ENCODE measurements at places on chromosomes 7 and 10.

- DNase-seq: no peak
These were observed 896.1 kb downstream of the CNTNAP2 start for GRCh38 chr7:147012666-147013065.

- DNase-seq: peak; percentile 74
These were observed 201.0 kb upstream of the IMMP2L start for GRCh38 chr7:111763221-111763801.

DNA sequence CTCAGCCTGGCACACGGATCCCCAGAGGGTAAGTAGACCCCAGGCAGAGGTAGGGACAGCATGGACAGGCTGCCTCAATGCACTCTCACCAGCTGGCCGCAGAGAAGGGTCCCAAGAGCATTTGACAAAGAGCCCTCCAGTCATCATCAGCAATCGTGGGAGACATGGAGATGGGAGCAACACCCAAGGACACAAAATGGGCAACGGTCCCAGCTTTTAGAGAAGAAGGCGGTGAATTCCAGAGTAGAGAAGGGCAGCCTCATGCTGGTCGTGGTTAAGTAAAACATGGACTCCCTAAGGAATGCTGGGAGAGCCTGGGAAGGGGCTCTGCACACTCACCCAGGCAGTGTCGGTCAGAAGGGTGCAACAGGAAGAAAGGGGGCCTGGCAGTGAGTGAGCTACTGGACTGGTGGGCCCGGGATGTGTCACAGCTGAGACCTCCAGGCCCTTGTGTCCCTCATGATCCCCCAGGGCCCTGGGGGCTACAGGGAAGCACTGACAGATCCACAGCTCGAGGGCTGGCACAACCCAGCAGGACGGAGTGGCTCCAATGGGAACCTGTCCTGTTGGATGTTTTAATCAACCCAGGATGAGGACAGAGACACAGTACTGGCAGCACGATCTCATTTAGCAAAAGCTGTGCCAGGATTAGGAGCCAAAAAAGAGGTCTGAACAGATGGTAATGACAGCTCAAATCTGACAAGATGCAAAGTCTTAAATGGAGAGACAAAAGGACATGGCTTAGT, 147.1 kb downstream of the NEURL1 start:
- no peak for DNase-seq

GRCh38 chr10:122308417-122309141, 37.5 kb downstream of the BTBD16 start:
- DNase-seq: no peak

DNA sequence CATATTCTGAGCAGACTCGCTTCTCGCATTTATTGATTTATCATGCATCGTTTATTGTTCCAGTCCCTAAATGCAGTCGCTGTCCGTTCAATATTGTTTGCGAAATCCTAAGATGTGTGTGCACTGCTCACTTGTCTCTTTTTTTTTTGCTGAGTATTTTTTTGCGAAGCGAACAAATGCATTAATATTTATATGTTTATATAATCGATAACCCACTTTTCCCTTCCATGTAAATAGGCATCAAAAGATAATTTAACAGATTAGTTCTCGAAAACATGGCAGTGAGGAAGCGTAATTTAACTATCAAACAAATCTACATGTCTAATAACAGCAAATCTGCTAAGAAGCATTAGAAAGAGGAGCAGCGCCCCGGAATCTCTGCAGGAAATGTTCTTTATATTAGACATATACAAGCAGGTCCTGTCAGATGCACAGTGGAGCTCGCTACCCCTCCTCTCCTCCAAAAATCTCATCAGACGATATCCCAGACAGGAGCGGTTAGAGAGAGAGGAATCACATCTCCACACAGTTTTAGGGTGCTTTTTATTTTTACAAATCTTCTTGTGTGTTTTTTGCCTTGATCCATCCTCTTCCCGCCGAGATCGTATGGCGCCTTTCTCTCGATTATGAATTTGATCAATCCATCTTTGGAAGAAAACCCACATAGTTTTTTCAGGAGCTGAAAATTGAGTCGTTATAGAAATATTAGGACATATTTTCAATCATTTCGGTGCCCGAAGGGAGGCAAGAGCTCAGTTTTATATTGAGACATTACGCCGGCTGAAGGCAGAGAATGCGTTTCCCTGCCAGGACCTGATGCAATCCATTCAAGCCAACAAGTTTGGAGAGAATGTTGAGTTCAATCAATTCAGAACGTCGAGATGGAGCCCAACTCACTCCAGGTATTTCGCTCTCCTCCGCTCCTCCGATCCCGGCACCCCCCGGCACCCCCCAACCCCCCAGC, at the start of gene ARID5B:
Gene ARID5B, plus strand, starts transcription at position 871 of the 964 bp plus-strand sequence. Its CDS starts 11 bp downstream, at position 882.
- peak; percentile 85 for DNase-seq
